ENCODE measurements at places on chromosomes 6 and 20. TPM values are rescaled to one million over a fixed set of nuclear protein-coding genes. Genes with fewer than 3 reads are reported as not detected.

CGA gene
- total RNA-seq: not detected

CTCFL gene
- total RNA-seq: not detected

GABRR2 gene
- total RNA-seq: 0.40 TPM

TFAP2A gene
- total RNA-seq: not detected

ULBP1 gene
- total RNA-seq: under 0.01 TPM

- no peak for DNase-seq
Measured at GRCh38 chr6:127684501-127684900, 107.5 kb downstream of the C6orf58 start.

- DNase-seq: peak; percentile 31
Measured at GRCh38 chr6:31702405-31702818, 712 bp downstream of the ABHD16A start.
